H1 (cell line): ENCODE measurements at places on chromosomes 11 and 22. TPM values are rescaled to one million over a fixed set of nuclear protein-coding genes. Genes with fewer than 3 reads are reported as not detected.

KREMEN1 gene
- 3.2 TPM in 2 replicates for total RNA-seq

ZNF70 gene
- total RNA-seq: 2.6 and 3.2 TPM in 2 replicates

GNG3 gene
- 4.9 and 6.4 TPM in 2 replicates for total RNA-seq

PTGDR2 gene
- 0.11 TPM in 1 of 2 replicates, not detected in the other for total RNA-seq

GLB1L3 gene
- 32.6 and 33.2 TPM in 2 replicates for total RNA-seq

KCNJ4 gene
- 2.2 and 2.3 TPM in 2 replicates for total RNA-seq

RANGAP1 gene
- total RNA-seq: 171 and 176 TPM in 2 replicates

INSC gene
- 0.44 and 0.58 TPM in 2 replicates for total RNA-seq

GPR137 gene
- 36.8 and 37.8 TPM in 2 replicates for total RNA-seq

HTR3B gene
- total RNA-seq: not detected in 2 replicates

ATM gene
- 53.4 and 55.4 TPM in 2 replicates for total RNA-seq

TMEM121B gene
- 6.7 and 6.9 TPM in 2 replicates for total RNA-seq

OR52A1 gene
- total RNA-seq: 11.6 and 12.2 TPM in 2 replicates

IFITM10 gene
- 0.22 and 0.23 TPM in 2 replicates for total RNA-seq

HSPB2 gene
- total RNA-seq: 0.32 and 1.0 TPM in 2 replicates

FAM111B gene
- 38.1 and 40.0 TPM in 2 replicates for total RNA-seq

JAML gene
- 0.58 and 0.86 TPM in 2 replicates for total RNA-seq

PGA4 gene
- total RNA-seq: not detected in 2 replicates

SCN3B gene
- total RNA-seq: 0.82 and 1.1 TPM in 2 replicates

PRR33 gene
- not detected in 2 replicates for total RNA-seq

FJX1 gene
- 13.3 and 14.2 TPM in 2 replicates for total RNA-seq

NLRP10 gene
- total RNA-seq: 0.31 and 0.71 TPM in 2 replicates

WNT7B gene
- total RNA-seq: 0.13 and 0.24 TPM in 2 replicates

MYOD1 gene
- total RNA-seq: not detected in 2 replicates

RASD2 gene
- 4.4 and 5.1 TPM in 2 replicates for total RNA-seq

ABCC8 gene
- 2.6 and 3.7 TPM in 2 replicates for total RNA-seq

SCO2 gene
- 2.2 TPM in 1 of 2 replicates, not detected in the other for total RNA-seq

C11orf86 gene
- total RNA-seq: 0.91 and 1.2 TPM in 2 replicates

SHANK3 gene
- 6.0 and 6.3 TPM in 2 replicates for total RNA-seq

MAJIN gene
- total RNA-seq: not detected in 2 replicates

OLFML1 gene
- total RNA-seq: 0.24 TPM in 1 of 2 replicates, not detected in the other

MS4A6A gene
- total RNA-seq: not detected in 2 replicates

MRGPRX2 gene
- total RNA-seq: not detected in 2 replicates

HOATZ gene
- total RNA-seq: not detected in 2 replicates

NXPE2 gene
- total RNA-seq: 0.29 TPM in 1 of 2 replicates, not detected in the other

C11orf65 gene
- 0.22 and 0.52 TPM in 2 replicates for total RNA-seq

ZNF214 gene
- total RNA-seq: 3.2 and 5.0 TPM in 2 replicates

LBHD1 gene
- total RNA-seq: 3.6 and 5.2 TPM in 2 replicates

MRGPRX3 gene
- not detected in 2 replicates for total RNA-seq

OTOG gene
- 1.5 and 2.4 TPM in 2 replicates for total RNA-seq

LIF gene
- total RNA-seq: 3.3 and 3.5 TPM in 2 replicates

C22orf42 gene
- total RNA-seq: not detected in 2 replicates

CD151 gene
- total RNA-seq: 93.4 and 101 TPM in 2 replicates

ATP5MG gene
- total RNA-seq: 237 and 251 TPM in 2 replicates

XRRA1 gene
- total RNA-seq: 3.9 and 7.1 TPM in 2 replicates

TBX10 gene
- total RNA-seq: not detected in 2 replicates

LSP1 gene
- not detected in 2 replicates for total RNA-seq

UCP3 gene
- total RNA-seq: 0.92 and 1.3 TPM in 2 replicates

GRM5 gene
- total RNA-seq: 0.25 and 0.43 TPM in 2 replicates

DDI1 gene
- not detected in 2 replicates for total RNA-seq

CHRM1 gene
- not detected in 2 replicates for total RNA-seq

OR5D18 gene
- not detected in 2 replicates for total RNA-seq

CARD10 gene
- 14.4 and 14.6 TPM in 2 replicates for total RNA-seq
